CD4-positive, alpha-beta memory T cell (primary cell): ENCODE measurements at places on chromosomes 2 and 18. TPM values are rescaled to one million over a fixed set of nuclear protein-coding genes. Genes with fewer than 3 reads are reported as not detected.

GRCh38 chr2:181076658-181077057 lies 96.3 kb downstream of the UBE2E3 start:
- no peaks in the 10 kb centered on the region for H3K27me3 ChIP-seq
- DNase-seq: no peak
- H3K36me3 ChIP-seq: no peaks in the 10 kb centered on the region
- no peaks in the 10 kb centered on the region for H3K4me1 ChIP-seq

DNA sequence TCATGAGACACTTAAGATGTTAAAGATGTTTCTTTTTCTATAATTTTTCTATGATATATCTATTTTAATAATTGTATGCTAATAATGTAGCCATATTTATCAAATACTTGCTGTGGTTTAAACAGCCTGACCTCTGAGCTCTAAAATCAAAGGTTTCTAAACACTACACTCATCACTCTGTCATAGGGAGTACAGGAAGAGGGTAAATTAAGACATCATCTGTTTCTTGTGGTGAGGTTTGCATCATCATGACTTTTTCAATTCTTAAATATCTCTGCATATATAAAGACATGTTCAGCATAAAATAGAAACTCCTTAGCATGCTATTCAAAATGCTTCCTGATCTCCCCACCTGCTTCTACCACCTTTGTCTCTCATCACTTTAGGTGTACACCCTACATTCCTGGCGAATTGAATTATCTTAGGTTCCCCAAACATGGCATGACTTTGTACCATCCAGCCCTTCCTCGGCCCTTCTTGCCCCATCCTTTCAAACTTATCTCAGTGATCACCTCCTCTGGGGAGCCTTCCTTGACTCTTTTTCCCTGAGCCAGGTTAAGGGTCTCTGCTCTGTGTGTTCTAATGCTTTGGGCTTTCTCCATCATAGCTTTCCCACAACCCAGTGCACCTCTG lies 105.3 kb upstream of the TTN start:
- DNase-seq: no peak
- no peak overlapping the region for H3K27ac ChIP-seq
- no peaks in the 10 kb centered on the region for H3K4me1 ChIP-seq
- no peak overlapping the region for H3K4me3 ChIP-seq
- no peaks in the 10 kb centered on the region for H3K36me3 ChIP-seq

DNA sequence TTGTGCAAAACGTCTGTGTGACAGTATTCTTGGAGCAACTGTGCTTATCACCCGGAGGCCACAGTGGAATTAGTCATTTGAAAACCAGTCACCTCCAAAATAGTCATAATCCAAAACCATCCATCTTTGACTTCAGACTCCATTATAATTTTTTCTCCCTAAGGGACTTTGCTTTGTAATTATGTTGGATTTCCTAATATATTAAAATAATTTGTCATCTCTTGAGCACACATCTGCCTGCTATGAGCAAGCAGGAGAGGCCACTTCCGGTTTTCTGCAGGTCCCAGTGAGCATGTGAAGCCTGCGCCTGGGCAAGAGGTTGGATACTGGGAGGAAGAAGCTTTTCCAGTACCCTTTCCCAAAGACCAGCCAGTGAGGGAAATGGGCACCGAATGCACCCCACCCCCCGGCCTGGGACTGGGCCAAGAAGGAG lies 57.7 kb downstream of the ODC1 start:
- H3K36me3 ChIP-seq: no peaks in the 10 kb centered on the region
- no peak overlapping the region for H3K4me3 ChIP-seq
- H3K4me1 ChIP-seq: peaks cover 73% of the 10 kb centered on the region
- H3K27ac ChIP-seq: no peak overlapping the region
- DNase-seq: no peak

DNA sequence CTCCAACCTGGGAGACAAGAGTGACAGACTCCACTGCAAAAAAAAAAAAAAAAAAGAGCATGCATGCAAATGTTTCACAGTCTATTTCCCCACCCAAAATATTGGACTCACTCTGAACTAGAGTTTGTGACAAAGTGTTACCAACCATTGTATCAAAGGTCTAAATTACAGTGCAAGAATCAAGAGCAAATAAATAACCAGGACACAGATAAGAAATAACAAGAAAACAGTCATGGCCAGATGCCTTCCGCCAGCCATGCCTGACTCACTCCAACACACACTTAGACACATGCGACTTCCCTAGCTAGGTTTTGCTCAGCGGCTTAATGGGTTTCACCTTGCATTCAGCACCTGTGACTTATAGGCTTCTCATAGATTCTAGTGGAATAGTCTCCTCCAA lies 62.8 kb downstream of the CYB5A start:
- no peak for DNase-seq
- no peaks in the 10 kb centered on the region for H3K4me1 ChIP-seq
- H3K27ac ChIP-seq: no peak overlapping the region
- no peaks in the 10 kb centered on the region for H3K27me3 ChIP-seq
- no peaks in the 10 kb centered on the region for H3K36me3 ChIP-seq

DNA sequence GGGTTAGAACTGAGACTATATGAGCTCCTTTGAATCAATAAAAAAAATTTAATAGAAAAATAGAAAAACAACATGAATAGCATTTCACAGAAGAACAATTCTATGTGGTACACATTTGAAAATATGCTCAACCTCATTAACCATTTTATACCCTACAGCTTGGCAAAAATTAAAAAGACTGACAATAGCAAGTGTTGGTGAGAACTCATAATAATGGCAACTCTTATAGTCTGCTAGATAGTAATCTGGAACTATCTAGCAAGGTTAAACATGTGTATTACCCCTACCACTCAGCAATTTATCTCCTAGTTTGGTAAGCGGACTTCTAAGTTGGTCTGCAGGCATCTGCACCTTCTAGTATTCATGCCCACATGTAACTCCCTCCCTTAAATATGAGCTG lies 67.8 kb downstream of the CYBRD1 start:
- no peak for DNase-seq
- H3K4me1 ChIP-seq: no peaks in the 10 kb centered on the region
- H3K36me3 ChIP-seq: no peaks in the 10 kb centered on the region

NYAP2 gene
- total RNA-seq: not detected
